ENCODE measurements at places on chromosomes 6 and 20.

- DNase-seq = no peak
Observed at GRCh38 chr20:16713066-16713465, 16.8 kb upstream of the SNRPB2 start.

DNA sequence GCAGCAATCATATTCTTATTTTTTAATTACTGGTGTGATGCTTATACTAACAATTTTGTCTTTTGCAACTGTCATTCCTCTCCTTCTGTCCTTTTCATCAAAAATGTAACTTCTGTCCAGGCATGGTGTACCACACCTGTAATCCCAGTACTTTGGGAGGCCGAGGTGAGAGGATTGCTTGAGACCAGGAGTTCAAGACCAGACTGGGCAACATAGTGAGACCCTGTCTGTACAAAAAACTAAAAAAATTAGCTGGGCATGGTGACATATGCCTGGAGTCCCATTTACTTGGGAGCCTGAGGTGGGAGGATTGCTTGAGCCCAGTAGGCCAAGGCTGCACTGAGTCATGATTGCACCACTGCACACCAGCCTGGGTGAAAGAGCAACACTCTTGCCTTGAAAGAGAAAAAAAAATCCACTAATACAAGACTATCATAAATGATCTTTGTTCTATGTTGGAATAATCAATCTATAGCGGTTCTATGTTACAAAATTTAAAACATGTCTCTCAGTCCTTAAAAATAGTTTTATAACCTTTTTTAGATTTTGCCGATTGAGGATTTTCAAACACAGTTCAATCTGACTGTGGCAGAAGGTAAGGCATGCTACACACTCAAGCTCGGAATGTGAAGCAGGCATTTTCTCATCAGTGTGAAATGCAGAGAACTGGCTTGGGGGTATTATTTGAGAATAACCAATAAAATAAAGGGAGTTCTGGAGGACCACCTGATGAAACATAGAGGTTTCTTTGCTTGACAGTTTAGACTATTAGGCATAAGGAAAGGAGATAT lies 70.4 kb downstream of the ENPP1 start:
- no peak for DNase-seq

- no peak for DNase-seq
Observed at GRCh38 chr6:109102762-109103161, 7.5 kb downstream of the CEP57L1 start.

DNA sequence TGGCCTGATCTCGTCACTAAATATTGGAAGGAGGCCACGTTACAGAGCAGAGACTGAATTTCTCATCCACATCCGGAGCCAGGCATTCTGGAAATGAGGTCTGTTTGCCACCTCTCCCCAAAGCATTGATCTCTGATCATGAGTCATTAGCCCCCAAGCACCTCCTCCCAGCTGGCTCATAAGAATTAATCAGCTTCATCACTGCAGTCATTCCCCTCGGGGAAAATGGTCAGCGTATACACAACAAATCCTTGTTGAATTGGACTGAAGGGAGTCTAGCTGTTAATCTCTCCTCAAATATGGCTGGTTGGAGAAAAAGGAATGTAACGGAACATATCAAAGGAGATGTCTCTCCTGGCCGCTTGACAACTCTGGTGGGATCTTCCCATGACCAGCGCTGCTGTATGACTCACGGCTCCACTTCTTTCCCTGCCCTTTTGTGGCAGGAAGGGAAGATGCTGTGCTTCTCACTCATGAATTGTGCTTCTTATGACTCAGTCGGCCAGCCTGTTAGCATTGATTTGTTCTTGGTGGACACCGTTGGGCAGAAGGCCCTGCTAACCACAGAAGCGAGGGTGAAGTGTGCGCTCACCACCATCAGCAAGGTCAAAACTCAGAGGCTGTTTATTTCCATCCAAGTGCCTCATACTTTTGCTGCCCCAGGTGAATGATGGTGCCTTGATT lies 76.7 kb downstream of the RNF182 start:
- no peak for DNase-seq

DNA sequence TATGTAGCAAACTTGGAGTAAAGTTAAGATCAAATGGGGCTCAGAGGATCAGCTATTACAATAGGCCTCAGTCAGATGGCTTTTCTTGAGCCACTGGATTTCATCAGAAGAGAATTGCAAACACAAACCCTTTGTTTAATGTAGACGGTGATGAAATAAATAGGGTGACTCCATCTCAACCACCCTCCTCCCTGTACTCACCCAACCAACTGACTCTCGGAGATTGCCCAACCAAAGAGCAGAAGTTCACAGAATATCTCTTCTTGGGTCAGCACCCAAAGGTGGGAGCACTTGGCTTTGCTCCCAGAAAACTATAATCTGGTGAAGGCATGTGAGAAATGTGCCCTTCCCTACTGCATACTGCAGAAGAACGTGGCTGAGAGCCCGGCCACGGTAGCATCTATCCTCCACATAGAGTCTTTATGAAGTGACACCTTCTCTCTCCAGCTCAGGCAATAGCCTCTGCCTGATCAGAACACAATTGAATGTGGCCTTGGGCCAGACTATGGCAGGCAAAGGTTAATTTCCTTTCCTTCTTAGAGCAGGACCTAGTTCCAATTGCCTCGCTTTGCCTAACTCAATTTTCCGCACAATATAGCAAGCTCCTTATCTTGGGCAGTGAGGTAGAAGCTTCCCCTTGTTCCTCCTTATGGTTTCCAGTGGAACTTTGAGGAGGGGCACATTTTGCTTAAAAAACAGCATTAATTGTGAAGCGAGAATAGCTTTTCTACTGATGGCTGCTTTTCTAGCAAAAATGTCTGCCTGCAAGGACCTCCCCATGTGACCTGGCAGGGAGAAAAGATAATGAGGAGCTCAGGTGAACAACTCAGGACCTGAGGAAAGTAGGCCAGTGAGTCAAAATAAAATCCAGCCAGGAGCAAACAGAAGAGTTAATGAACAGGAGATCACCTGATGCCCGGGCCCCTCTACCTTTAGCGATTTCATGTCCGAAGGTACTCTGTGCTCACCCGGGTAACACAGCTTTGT lies 79.4 kb downstream of the GFOD1 start:
- no peak for DNase-seq
